ENCODE measurements at places on chromosomes 1 and 21.

DNA sequence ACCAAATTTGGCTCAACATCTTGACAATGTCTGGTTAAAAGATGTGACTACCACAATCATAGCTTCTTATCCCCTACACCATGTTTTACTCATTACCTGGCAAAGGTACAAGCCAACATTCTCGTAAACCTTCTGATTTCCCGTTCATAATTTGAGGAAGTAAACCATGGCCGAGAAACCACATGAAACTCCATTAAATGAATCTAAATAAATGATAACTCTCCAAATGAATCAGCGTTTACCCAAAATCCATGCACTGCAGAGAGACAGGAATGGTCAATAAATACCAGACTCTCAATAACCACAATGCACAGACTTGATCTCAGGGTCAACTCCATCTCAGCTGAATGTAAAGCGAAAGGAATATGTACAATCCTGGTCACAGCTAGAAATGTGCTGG lies 125.2 kb downstream of the TYW3 start:
- no peak for DNase-seq

GRCh38 chr1:66326867-66327266 lies 207.1 kb upstream of the SGIP1 start:
- no peak for DNase-seq

- DNase-seq = no peak
These were observed 28.8 kb downstream of the VANGL2 start for GRCh38 chr1:160429125-160429561.

DNA sequence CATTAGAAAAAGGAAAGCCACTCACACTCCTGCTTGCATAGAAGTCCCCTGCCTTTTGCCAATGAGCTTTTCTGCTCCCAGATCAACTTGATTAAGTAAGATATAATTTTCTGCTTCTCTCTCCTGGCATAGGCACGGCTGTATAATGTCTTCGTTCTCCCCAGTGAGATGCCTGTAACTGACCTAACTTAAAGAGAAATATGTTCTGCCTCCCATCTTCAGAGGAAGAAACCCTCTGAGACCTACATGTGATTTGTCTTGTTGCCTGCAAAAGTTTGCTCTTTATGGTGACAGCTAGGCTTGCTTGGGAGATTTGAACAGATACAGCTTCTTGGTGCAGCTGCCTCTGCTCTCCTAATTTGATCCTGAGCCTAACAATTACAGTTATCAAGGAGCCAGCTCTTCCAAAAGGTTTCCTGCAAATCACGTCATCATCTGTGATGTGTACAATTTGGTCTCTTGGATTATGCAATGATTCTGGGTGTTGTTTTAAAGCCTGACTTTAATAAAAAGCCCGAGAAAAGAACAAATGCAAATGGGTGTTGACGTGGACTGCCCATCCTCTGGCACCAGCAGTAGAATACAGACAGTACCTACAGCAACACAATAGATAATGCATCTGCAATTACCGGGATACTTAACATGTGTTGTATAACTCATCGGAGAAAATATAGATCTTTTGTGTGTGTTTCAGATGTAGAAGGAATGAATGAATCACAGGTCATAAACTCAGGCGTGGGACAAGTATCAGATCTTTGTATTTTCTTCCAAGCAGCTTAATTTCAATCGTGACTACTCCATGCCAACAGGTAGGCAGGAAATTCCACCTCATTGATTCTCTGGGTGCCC lies 76.2 kb upstream of the KAZN start:
- DNase-seq = no peak

DNA sequence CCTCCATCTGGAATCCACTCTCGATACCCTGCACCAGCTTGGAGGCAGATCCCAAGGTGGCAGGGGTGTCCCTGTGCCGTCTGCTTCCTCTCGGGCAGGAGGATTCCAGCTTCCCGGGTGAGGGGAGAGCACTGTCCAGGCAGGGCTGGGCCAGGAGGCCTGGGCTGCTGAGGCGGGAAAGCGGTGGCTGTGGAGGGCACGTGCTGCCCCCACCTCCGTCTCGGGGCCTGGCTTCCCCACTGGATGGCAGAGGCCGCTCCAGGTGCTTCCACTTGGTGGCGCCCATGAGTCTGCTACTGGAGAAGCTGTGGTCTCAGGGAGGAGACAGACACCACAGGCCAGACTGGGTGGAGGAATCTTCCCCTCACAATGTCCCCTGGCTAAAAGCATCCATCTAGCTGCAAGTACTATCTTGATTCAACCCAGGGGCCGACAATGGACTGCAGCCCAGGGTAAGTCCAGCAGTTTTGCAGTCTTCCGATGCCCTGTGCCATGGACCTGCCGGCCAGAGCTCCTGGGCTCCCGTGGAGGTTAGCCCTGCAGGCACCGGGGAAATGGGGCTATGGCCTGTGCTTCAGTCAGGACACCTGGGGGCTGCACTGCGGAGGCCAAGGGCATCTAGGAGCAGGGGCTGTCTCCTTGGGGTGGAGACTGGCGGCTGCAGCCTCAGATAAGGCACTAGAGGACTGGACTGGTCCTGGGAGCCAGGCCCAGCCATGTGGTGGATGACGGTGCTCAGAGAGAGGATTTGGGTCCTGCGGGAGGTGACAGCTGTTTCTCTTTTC lies 41.3 kb upstream of the EIF4G3 start:
- DNase-seq = peak; percentile 60

Measured in D341Med (cell line).